Right kidney (tissue), 9 donors: ENCODE measurements at places on chromosomes 4 and X.

- no peak for DNase-seq
Measured at GRCh38 chrX:9829308-9830267, 43.4 kb downstream of the SHROOM2 start.

- no peak for DNase-seq
Measured at GRCh38 chr4:170591076-170591475, 501.3 kb upstream of the AADAT start.

DNA sequence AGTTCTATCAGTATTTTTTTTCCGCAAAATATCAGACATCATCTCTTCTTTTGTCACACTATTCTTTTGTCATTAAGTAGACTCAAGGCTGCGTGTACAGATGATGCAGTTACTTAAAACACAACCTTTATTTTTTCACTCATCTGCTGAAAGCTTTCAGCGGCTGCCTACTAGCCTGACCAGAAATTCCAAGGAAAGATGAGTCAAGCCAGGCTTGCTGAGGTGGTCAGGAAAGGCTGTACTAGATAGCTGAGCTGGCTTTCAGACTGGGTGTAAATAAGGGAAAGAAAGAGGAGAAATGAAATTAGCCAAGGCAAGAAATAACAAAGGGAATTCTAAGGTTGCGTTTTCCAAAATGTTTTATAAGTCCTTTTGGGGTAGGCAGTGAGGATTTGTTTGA, 17.9 kb downstream of the STK26 start:
- no peak for DNase-seq

- DNase-seq, result no peak
Measured at GRCh38 chrX:13934731-13935130, 95.0 kb downstream of the GEMIN8 start.

- DNase-seq, result no peak
Measured at GRCh38 chrX:154348114-154348531, 26.3 kb downstream of the FLNA start.

DNA sequence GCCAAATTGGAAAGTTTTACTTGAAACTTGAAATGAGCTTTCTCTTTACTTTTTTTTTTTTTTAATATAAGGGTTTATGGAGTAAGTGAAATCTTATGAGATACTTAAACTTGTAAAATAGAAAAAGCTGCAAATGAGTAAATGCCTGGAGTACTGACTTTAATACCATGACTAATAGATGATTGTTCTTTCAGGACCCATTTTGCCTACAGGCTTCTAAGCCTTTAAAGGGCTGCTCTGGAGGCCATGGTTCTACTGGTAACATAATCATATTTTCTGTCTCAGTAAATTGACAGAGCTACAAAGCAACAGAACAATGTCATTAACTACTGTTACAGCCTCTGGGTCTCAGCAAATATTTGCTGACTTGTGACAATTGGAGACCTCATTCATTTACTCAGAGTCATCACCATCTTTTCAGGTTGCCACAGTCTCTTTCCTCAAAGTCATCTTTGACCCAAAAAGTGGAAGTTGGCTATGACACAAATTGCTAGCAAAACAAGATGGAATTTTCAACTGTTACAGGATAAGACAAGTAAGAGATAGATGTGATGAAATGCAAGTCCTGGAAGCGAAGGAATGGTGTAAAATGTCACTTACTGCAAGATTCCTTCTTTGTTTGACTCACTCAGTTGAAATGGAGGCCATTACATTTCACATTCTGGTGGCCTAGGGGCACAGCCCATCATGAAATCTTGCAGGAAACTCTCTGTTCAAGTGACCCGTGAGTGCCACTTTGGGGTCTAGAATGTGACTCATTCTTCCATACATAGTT, 132.7 kb downstream of the BTC start:
- no peak for DNase-seq

- no peak for DNase-seq
Measured at GRCh38 chr4:139761461-139761860, 95.8 kb downstream of the MGST2 start.

- no peak for DNase-seq
Measured at GRCh38 chrX:38768079-38768478, 33.2 kb upstream of the MID1IP1 start.
